Stimulated activated CD8-positive, alpha-beta memory T cell treated with anti-CD3 and anti-CD28 coated beads, Interleukin-4, amount 100 ng/mL, for 4 hours (primary cell): ENCODE measurements at places on chromosomes 13 and 19.
A peak's percentile ranks its signal among the peaks of the same experiment; 100 is the strongest.

DNA sequence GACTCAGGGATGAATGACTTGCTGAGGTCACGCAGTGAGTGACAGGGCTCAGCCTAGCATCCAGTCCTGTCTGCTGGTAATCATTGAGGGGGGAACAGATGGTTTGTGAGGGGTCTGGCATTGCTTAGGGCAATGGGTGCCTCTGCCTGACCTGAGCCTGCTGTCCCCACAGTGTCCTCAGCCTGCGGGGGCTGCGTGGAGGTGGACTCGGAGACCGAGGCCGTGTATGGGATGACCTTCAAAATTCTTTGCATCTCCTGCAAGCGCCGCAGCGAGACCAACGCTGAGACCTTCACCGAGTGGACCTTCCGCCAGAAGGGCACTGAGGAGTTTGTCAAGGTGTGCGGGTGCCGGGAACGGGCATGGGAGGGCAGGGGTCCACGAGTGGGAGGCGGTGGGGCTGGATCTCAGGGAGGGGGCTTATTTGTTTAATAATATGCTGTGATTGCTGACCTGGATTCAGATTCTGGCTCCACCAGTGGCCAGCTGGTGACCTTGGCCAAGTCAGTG is 2.1 kb downstream of the SCN1B start:
- no peak for DNase-seq

- no peak for DNase-seq
Observed at GRCh38 chr13:114064450-114065140, 67.8 kb downstream of the RASA3 start.

DNA sequence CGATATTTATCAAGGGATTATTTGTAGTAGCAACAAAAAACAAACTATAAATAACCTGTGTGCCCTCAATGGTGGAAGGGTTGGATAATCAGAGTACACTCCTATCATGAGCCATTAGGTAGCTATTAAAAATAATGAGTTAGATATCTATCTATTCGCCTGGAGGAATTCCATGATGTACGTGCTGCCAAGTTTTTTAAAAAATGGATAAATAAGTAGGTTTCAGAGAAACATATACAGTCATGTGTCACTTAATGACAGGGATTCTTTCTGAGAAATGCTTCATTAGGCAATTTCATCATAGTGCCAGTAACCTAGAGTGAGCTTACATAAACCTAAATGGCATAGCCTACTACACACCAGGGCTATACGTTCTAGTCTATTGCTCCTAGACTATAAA is 6.2 kb upstream of the OR1I1 start:
- no peak for DNase-seq

DNA sequence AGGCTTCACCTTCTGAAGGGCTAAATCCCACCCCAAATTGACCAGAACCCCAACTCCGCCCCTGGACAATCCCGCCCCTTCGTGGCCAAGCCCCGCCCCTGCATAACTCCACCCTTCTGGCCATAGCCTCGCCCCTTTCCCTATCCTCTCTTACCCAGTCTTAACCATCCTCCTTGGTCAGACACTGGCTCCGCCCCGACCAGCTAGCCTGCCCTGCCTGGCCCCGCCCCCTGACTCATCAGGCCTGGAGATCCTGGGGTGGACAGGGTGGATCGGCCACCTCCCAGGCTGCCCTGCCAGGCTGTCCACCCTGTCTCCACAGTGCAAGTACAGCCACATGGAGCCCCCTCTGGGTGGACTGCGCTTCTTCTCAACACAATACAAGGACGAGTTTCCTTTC is 8.0 kb upstream of the ZNF358 start:
- no peak for DNase-seq

DNA sequence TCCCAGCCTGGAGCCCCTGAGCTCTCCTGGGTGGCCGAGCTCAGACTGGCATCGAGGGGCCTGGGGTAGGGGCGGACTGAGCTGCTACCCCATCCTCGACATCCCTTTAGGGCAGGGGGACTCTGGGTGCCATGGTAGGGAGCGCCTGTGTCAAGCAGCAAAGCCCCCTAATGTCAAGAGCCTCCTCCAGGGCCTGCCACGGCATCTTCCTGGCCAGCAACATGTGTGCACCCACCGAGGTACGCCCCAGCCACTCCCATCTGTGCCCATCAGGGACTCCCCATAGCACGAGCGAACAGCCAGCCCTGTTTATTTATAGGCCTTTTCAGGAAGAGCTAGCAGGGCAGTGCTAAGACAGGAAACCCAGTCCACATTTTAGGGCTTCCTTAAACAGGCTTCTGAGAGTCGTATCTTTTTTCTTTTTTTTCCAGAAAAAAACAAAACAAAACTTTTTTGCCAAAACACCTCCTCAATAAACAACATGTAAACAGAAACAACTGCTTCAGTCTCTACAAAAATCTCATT is 14.3 kb downstream of the LRP3 start:
- DNase-seq, result no peak

- DNase-seq, result no peak
Observed at GRCh38 chr13:44116562-44117332, 237.0 kb downstream of the LACC1 start.

GRCh38 chr19:47112166-47112996 is 1.2 kb downstream of the ZC3H4 start:
- peak; percentile 60 for DNase-seq

GRCh38 chr13:51858433-51859247 is 3.1 kb upstream of the CCDC70 start:
- DNase-seq, result no peak

- DNase-seq, result no peak
Observed at GRCh38 chr13:67620665-67621064, 390.5 kb upstream of the PCDH9 start.

- DNase-seq, result no peak
Observed at GRCh38 chr13:98981369-98982080, 3.7 kb upstream of the DOCK9 start.

GRCh38 chr13:42740753-42741152 is 40.6 kb upstream of the FAM216B start:
- no peak for DNase-seq

DNA sequence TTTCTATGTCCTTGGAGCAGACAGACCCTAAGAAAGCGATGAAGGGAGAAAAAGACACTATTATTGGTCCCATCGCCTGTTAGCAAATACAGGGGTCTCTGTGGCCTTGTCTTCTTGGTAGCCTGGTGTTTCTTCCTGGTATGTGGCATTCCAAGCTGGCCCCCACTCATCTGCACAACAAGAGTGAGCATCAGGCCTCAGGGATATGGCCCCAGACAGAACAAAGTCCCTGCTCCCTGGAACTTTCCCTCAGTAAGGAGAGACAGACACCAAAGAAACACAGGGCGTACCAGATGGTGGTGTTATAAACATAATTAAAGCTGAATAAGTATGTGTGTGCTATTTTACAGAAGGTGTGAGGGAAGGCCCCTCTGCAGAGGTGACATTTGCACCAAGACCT is 48.2 kb upstream of the KPNA3 start:
- no peak for DNase-seq

DNA sequence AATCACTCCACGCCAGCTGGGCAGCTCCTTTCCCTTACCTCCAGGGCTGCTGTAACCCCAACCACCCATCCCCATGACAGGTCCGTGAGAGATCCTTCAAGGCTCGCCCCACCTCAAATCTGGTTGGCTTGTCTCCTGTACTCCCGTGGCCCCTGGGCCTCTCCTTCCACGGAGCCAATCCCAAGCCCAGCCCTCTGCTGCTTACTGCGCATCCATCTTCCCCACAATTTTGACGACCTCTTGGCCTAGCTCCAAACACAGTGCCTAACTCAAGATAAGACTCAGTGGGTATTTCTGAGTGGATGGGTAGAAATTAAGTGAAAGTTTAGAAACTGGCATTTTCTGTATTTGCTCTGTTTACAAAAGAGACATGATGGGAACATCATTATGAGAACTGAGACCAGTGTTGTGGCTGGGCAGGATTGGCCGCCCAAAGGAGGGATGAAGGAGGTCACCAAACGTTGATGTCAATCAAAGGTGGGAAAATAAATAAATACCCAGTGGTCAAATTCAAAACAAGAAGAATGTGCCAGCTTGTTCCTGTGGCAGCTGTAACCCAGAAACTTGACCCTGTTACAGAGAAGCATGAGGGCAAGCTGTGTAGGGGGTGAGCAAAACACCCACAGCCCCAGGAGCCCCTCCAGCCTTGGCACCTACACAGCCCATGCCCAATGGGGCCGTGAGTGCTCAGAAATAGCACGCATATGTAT is 162.2 kb downstream of the ABCC4 start:
- no peak for DNase-seq

GRCh38 chr19:10262771-10263170 is 8.1 kb upstream of the ICAM1 start:
- no peak for DNase-seq

DNA sequence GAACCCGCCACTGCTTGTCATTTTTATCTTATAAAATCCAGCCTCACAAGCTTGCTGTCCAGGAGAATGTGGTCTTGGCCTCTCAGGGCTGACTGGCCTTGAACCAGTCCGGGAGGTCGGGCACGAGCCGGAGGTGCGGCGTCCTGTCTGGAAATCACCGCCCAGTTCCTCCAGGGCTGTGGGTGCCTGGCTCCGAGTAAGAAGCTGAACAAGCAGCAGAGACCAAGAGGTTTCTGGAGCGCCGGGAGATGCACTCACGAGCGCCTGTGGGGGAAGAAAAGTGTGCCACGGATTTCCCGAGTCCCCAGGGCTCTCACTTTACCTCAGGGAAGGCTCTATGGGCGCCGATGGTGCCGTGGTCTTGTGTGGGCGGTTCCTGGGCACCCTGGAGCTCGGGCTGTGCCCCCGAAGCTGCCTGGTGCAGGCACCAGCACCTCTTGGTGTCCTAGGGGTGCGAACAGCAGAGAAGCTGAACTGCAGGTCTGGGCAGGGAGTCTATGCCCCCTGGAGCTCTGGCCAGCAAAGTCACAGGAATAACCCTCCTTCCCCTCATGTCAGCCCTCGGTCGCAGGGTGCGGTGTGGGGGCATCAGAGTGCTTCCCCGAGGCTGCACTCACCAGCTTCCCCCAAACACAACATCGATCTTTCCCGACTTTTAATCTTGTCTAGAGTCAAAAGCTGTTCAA is 50.0 kb downstream of the GAS6 start:
- no peak for DNase-seq

GRCh38 chr13:113288880-113289279 is 8.2 kb upstream of the LAMP1 start:
- no peak for DNase-seq

DNA sequence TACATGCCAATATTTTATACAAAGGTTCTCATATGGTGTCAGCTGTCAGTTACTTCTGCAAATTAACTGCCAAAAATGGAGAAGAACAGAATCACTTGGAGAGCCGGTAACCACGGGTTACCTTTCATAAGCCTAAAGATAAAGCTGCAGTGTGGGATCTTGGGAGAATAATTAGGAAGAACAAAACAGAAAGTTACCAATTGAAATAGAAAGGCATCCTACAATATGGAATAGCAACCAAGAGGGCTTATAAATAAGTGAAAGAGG is 74.2 kb downstream of the TSHZ3 start:
- no peak for DNase-seq

DNA sequence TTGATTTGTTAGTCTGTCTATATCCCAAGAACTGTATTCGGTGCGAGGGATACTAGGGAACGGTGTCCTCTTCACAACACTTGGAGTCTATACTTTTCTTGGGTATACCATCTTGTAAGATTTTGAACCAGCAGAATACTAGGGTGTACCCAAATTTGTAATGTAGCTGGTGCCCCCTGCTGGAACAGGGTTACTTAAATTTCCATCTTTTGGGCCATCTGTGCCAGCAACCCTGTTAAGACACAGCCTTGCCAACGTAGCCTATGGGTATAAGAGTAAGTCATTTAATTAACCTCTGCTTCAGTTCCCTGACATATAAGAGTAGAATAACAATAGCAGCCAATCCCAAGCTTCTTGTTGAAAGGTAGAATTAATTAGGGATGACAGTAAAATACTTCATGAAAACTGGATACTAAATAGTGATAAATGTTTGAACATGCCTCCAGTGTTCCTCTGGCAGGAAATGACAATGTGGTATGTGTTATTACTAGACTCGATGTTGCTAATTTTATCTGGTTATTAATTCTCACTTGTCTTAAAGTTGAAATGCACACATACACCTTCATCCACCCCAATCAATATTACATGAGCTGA is 607.6 kb downstream of the FGF9 start:
- DNase-seq, result peak; percentile 32

DNA sequence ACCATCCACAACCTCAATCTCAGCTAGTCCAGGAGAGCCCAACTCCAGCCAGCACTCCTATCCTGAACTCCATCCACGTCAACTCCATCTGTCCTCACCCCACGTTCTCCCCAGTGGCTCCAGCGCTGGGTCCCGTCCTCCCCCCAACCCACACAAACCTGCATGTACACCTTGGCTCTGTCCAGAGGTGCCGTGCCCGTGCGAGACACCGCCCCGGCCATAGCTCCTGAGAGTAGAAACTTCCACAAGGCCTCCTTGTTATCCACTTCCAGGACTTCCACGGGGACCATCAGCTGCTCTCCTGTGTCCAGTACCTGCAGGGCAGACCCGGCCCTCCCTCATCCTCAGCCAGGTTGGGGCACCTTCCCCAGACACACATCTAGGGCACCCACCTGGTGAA is 1.7 kb downstream of the SLC25A41 start:
- DNase-seq, result no peak

- no peak for DNase-seq
Observed at GRCh38 chr13:40780822-40781401, 8.5 kb upstream of the SLC25A15 start.

- DNase-seq, result no peak
Observed at GRCh38 chr13:95627590-95627989, 16.9 kb downstream of the DZIP1 start.

DNA sequence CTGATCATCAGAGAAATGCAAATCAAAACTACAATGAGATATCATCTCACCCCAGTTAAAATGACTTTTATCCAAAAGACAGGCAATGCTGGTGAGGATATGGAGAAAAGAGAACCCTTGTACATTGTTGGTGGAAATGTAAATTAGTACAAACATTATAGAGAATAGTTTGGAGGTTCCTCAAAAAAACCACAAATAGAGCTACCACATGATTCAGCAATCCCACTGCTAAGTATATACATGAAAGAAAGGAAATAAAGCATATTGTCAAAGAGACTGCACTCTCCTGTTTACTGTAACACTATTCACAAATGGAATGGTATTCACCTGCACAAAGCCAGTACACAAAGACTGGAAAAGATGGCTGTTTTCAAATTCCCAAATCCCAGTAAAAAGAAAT is 1233.7 kb downstream of the PCDH17 start:
- no peak for DNase-seq

DNA sequence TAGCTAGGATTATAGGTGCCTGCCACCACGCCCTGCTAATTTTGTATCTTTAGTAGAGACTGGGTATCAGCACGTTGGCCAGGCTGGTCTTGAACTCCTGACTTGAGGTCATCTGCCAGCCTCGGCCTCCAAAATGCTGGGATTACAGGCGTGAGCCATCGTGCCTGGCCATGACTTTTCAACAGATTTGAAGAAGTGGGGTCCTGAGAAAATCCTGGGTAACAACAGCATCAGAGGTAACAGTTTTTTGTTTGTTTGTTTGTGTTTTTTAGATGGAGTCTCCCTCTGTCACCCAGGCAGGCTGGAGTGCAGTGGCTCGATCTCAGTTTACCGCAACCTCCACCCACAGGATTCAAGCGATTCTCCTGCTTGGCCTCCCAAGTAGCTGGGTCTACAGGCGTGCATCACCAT is 3.7 kb downstream of the JUNB start:
- DNase-seq, result no peak

- DNase-seq, result no peak
Observed at GRCh38 chr13:50214514-50214913, 199.3 kb downstream of the KCNRG start.

GRCh38 chr13:48415516-48415915 is 2.6 kb upstream of the LPAR6 start:
- no peak for DNase-seq

GRCh38 chr13:25237083-25237482 is 50.2 kb downstream of the MTMR6 start:
- DNase-seq, result no peak
